GM12865 (cell line): ENCODE measurements at places on chromosomes 4 and X.

GRCh38 chr4:149836546-149836945 is 20.9 kb upstream of the IQCM start:
- DNase-seq, result no peak

GRCh38 chr4:173370130-173370476 is 651 bp upstream of the SAP30 start:
- DNase-seq, result peak; percentile 72

- no peak for DNase-seq
Observed at GRCh38 chr4:24988776-24989175, 42.0 kb downstream of the LGI2 start.

DNA sequence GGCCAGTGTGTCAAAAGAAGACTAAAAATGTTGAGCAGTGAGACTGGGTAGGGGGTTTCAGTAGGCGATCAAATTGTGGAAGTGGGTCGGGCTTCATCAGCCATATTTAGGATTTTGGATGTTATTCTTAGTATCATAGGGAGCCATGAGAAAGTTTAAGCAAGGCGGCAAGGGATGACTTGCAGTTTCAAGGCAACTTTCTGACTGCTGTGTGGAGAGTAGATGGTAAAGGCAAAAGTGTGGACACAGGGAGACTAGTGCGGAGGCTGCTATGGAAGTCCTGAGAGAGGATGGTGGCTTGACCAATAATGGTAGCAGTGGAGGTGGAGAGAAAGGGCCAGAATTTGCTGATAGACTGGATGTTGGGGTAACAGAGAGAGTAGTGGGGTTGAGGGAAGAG is 15.4 kb downstream of the GK start:
- no peak for DNase-seq

- no peak for DNase-seq
Observed at GRCh38 chrX:2267890-2268289, 232.9 kb downstream of the DHRSX start.

- DNase-seq, result no peak
Observed at GRCh38 chr4:144451766-144452450, 194.0 kb upstream of the HHIP start.

DNA sequence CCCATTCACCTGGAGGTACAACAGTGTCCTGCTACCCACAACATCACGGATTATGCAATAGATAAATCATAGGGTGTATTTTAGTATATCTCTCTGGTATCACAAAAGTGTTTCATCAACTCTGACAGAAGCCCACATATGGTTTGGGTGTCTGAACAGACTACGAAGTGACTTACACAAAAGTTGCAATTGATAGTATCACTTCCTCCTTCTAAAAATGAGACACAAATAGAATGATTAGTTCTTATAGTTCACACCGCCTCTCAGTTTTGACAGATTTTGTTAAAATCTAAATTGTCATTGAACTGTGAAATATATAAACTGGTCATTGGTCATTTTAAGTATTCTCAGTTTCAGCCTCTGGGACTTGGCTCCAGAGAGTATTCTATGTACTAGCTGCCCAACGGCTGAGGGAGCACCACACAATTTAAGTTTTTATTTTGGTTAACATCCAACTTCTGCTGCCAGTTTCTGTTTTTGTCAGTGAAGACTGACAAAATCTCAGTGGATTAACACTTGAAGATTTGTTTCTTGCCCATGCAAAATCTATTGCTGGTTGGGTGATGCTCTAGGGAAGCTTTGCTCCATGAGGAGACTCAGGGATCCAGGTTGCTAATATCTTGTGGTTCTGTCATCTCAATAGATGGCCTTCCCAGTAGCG is 113.8 kb upstream of the PUDP start:
- DNase-seq, result peak; percentile 57

- no peak for DNase-seq
Observed at GRCh38 chr4:53605783-53606182, 14.5 kb upstream of the LNX1 start.

DNA sequence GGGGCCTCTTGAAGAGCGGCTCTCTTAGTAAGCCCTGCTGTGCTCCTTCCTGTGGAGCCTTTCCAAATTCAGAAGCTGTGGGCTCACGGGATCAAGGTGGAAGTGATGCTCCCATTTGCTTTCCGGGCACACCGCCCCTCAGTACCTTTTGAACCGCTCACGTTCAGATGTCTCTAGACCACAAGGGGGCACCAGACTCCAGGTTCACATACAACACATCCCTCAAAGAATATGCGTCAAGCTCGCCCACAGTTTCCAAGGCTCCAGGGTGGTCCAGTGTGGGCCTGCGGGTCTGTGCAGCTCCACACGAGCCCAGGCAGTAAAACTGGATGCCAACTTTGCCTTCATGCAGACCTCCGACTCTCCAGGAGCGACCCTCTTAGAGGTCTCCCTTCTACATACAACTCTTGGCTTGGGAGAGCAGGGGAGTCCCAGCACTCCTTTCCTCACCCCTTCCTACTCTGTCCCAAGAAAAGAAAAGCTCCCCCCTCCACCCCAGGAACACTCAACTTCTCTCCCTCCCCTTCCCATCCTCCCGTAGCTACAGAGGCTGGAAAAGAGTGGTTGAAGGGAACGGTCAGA is 11.0 kb downstream of the SUPT20HL1 start:
- peak; percentile 76 for DNase-seq

GRCh38 chrX:38768079-38768478 is 33.2 kb upstream of the MID1IP1 start:
- DNase-seq, result peak; percentile 19

GRCh38 chrX:12065251-12065650 is 73.0 kb upstream of the FRMPD4 start:
- DNase-seq, result no peak

- peak; percentile 36 for DNase-seq
Observed at GRCh38 chr4:6343939-6344408, 74.3 kb downstream of the WFS1 start.

GRCh38 chrX:44228621-44229020 is 114.9 kb downstream of the EFHC2 start:
- peak; percentile 44 for DNase-seq

GRCh38 chr4:24604558-24605214 is 20.3 kb upstream of the DHX15 start:
- DNase-seq, result no peak

GRCh38 chr4:56979421-56980072 is 851 bp downstream of the POLR2B start:
- DNase-seq, result peak; percentile 76

- DNase-seq, result no peak
Observed at GRCh38 chr4:18180892-18181291, 159.3 kb upstream of the LCORL start.

DNA sequence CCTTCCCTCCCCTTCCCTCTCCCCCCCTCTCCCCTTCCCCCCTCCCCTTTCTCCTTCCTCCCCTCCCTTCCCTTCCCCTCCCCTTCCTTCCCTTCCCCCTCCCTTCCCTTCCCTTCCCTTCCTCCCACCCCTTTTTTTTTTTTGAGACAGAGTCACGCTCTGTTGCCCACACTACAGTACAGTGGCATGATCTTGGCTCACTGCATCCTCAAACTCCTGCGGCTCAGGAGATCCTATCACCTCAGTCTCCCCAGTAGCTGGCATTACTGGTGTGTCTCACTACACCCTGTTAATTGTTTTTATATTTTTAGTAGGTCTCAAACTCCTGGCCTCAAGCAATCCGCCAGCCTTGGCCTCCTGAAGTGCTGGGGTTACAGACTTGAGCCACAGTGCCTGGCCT is 66.6 kb downstream of the TBC1D9 start:
- no peak for DNase-seq

GRCh38 chrX:83419030-83419792 is 88.9 kb upstream of the POU3F4 start:
- no peak for DNase-seq

DNA sequence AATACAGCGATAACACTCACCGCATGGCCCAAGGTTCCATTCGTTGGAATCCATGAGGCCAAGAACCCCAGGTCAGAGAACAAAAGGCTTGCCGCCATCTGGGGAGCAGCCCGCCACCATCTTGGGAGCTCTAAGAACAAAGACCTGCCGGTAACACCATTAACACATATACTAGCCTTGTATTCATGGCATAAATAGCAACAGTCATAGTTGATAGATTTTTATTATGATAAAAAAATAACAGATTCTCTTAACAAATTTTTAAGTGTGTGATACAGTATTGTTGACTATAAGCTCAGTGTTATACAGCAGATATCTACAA is 309.4 kb downstream of the GLUD2 start:
- DNase-seq, result no peak

- DNase-seq, result no peak
Observed at GRCh38 chr4:70511365-70511764, 7.0 kb upstream of the AMTN start.

DNA sequence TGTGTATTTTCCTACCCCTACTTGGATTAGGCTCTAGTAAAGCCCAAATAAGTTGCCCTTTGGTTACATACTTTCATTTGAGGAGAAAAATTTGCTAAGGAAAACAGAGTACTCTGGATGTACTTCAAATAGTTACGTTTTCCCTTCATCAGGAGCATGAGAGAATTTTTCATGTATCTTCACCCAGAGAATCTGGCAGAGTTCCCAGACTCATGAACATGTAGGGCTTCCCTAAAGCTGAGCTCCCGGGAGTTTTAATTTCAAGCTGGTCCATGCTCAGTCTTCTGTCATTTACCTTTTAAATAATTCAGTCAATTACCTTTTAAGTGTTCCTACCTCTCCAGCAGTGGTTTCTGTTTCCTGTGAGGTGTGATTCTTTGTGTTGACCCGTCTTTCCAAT is 367.5 kb upstream of the GRID2 start:
- no peak for DNase-seq

DNA sequence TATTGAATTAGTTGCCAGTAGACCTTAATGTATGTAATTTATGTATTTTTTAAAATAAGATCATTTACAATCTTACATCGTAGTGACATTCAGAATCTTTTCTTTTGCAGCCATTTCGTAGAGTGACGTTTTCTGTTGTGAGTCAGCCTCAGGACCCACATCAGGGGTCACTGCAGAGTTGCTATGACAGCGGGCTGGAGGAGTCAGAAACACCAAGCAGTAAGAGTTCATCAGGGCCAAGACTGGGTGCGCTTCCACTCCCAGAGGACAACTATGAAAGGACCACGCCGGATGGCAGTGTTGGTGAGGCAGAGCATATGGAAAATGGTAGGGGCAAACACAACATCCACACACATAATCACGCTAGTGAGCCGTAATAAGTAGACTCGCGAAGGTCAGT is 199.9 kb downstream of the PCDH7 start:
- DNase-seq, result no peak

DNA sequence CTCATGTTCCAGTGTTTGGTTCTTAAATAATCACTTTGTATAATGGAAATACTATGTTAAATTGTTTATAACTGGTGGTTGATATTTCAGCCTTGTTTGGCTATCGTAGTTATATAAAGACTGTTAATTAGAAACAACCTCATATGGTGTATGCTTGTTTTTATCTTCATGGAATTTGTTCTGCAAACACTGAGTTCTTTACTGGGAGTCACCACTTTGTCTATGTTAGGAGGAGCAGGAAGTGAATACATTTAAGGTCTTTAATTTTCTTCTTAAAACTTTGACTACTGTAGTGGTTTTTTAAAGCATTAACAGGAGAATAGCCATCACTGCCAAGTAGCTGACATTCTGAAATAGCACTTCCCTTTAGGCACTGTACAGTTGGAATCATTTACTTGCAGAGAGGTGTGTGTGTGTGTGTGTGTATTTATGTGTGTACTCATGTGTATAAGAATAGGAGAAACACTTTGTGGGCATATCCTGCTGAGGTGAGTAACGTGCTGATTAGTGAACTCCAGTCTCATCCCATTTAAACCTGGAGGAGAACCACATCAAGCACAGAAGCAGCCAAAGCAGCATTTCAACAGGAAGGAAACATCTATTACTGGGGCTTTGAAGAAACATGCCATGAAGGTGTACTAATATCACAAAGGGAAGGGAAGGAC is 37.8 kb downstream of the TET2 start:
- no peak for DNase-seq

DNA sequence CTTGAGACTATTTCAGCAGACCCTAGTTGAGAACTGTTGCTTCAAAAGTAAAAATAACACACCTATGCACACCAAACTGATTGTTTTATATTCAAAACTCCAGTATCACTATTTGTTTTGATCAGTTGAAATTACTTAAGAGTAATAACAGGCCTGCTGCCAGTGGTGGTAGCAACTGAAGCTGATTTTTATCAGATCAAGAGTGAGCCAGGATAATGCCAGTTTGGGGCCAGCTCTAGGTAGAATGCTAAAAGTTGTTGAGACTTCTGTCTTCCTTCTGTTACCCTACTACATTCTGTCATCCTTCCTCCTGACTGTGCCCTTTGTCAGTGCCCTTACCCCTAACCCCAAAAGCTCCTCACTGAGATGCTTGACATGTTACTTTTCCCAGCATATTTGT is 228.7 kb upstream of the SPRY1 start:
- no peak for DNase-seq

DNA sequence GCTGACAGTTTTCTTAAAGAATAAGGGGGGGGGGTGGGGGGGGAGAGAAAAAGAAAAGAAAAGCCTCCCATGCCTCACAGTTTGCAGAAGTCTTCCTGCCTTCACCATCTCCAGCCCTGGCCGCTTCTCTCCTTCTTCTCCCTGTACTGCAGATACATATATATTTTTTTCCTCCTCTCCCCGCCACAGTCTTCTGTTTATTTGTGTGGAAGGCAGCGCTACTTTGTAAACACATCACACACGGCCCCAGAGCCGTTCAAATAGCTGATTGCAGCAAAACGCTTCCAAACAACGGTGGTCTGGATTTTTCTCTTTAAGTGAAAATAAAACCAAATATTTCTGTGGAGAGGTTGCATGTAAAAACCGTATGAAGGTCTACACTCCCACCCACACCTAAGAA is 732 bp downstream of the NLGN4X start:
- no peak for DNase-seq

- DNase-seq, result no peak
Observed at GRCh38 chr4:519203-519651, 20.2 kb downstream of the PIGG start.

DNA sequence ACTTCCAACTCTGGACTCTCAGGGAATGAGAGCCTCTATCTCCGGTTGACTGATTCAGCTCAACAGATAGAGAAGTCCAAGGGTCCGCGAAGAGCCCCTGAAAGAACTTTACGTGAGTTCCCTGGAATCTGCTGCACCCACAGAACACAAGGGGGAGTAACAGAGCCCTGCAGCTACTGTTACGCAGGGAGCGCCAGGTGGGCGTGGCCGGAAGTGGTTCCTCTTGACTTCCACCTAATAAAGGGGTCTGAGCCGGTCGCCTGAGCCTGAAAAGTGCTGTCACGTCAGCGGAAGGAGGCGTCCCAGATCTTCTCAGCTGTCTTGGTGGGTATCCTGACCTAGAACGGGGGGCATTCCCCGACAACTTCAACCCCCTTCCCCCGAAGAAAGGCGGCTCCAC is at the start of gene MAGEB6:
Gene MAGEB6, plus strand, starts transcription at position 237 of the 400 bp plus-strand sequence. CDS start 1,407 bp downstream, outside the sequence.
- DNase-seq, result no peak

DNA sequence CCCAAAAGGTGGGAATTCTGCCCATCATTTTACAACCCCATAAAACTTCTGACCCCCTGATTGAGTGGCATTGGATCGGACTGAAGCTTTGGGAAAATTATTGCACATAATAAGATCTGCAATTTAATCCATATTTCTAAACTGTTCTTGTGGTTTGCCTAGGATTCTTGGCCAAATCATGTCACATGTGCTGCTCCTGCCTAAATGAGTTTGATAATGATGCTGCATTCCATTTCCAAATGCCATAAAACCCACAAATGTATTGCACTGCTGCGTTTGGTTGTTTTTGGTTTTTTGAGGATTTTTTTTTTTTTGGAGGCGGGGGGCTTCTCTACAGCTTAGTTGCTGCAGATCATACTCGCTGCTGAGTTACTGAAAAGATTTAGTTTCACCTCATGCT is 153.6 kb downstream of the QDPR start:
- no peak for DNase-seq
